Panc1 (cell line): ENCODE measurements at places on chromosomes 7 and 10. TPM values are rescaled to one million over a fixed set of nuclear protein-coding genes. Genes with fewer than 3 reads are reported as not detected.

- no peak for DNase-seq
These were observed 125.4 kb downstream of the JAZF1 start for GRCh38 chr7:28055161-28055544.

DNA sequence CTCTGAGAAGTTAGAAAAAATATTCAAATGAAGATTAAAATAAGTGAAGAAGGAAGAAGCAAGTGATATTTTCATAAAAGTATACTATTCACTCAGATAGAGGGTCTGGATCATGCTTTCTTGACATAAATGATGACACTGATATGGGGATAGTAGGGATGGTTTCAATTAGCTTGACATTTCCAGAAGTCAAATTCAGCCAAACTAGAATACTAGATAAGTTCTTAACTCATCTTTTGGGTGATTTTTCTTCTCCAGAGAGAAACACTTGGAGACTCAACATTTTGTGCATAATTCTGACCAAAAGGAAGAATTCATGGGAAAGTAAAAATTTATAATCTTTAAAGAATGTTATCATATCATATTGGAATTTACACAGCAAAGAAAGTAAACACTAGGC, 152.0 kb upstream of the LRGUK start:
- DNase-seq: no peak

DNA sequence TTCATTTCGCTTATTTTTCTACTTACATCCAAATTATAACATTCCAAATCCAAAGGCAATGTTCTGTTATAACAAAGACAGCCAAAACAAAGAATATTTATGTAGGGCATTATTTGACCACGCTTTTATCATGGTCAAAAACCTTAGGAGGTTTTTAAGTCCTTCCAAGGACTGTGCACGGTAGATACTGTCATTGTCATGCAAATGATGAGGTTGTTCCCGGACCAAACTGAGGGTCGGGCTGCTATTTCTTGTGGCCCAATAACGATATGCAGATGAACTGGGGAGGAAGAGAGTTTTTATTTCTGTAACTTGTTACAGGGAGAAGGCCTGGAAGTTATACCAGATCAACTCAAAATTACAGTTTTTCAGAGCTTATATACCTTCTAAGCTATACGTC, 56.6 kb upstream of the STEAP4 start:
- no peak for DNase-seq

NPC1L1 gene
- not detected for total RNA-seq
